Glomerular endothelial cell (primary cell): ENCODE measurements at places on chromosomes 1 and 21. TPM values are rescaled to one million over a fixed set of nuclear protein-coding genes. Genes with fewer than 3 reads are reported as not detected.

The HCRTR1 gene
- 0.58 and 1.3 TPM in 2 replicates for total RNA-seq

The IGFN1 gene
- total RNA-seq, result 0.10 TPM in 1 of 2 replicates, not detected in the other

The AK2 gene
- total RNA-seq, result 112 and 151 TPM in 2 replicates

The PTPN14 gene
- 77.6 and 81.7 TPM in 2 replicates for total RNA-seq

The OR2L13 gene
- not detected in 2 replicates for total RNA-seq

The UMODL1 gene
- not detected in 2 replicates for total RNA-seq

The IGSF3 gene
- total RNA-seq, result 2.8 and 3.7 TPM in 2 replicates

The CACNA1E gene
- total RNA-seq, result not detected in 2 replicates

The TNFRSF9 gene
- 2.5 and 6.7 TPM in 2 replicates for total RNA-seq

The UBE2U gene
- not detected in 2 replicates for total RNA-seq

The MYOG gene
- total RNA-seq, result not detected in 2 replicates

The CHIT1 gene
- not detected in 2 replicates for total RNA-seq

The CFAP141 gene
- total RNA-seq, result not detected in 2 replicates

The CLIC4 gene
- 522 and 526 TPM in 2 replicates for total RNA-seq

The SLC25A44 gene
- 15.3 and 16.8 TPM in 2 replicates for total RNA-seq

The HTR1D gene
- total RNA-seq, result 3.4 and 5.8 TPM in 2 replicates

The MPL gene
- not detected in 2 replicates for total RNA-seq

The UTS2 gene
- total RNA-seq, result not detected in 2 replicates

The LIPI gene
- not detected in 2 replicates for total RNA-seq

The LAPTM5 gene
- 82.2 and 132 TPM in 2 replicates for total RNA-seq

The ADAM30 gene
- not detected in 2 replicates for total RNA-seq

The CLK2 gene
- total RNA-seq, result 30.2 and 36.1 TPM in 2 replicates

The DNASE2B gene
- total RNA-seq, result not detected in 2 replicates

The JUN gene
- 201 and 211 TPM in 2 replicates for total RNA-seq

The PLA2G2D gene
- not detected in 2 replicates for total RNA-seq

The F3 gene
- total RNA-seq, result 35.4 and 48.8 TPM in 2 replicates

The BRDT gene
- not detected in 2 replicates for total RNA-seq

The ZBTB8B gene
- not detected in 2 replicates for total RNA-seq

The LIN28A gene
- 0.05 and 0.06 TPM in 2 replicates for total RNA-seq

The ITGB2 gene
- 0.93 TPM in 1 of 2 replicates, not detected in the other for total RNA-seq

The KRTAP12-2 gene
- not detected in 2 replicates for total RNA-seq

The ARTN gene
- 0.88 TPM in 1 of 2 replicates, not detected in the other for total RNA-seq

The ADORA1 gene
- 8.6 TPM in 1 of 2 replicates, not detected in the other for total RNA-seq

The SELP gene
- total RNA-seq, result 15.4 and 27.7 TPM in 2 replicates

The FLG2 gene
- total RNA-seq, result not detected in 2 replicates

The SAMSN1 gene
- total RNA-seq, result 0.15 and 0.23 TPM in 2 replicates
